ENCODE measurements at places on chromosomes 7 and 10. TPM values are rescaled to one million over a fixed set of nuclear protein-coding genes. Genes with fewer than 3 reads are reported as not detected.

RNLS gene
- total RNA-seq = 10.0 TPM

DNA sequence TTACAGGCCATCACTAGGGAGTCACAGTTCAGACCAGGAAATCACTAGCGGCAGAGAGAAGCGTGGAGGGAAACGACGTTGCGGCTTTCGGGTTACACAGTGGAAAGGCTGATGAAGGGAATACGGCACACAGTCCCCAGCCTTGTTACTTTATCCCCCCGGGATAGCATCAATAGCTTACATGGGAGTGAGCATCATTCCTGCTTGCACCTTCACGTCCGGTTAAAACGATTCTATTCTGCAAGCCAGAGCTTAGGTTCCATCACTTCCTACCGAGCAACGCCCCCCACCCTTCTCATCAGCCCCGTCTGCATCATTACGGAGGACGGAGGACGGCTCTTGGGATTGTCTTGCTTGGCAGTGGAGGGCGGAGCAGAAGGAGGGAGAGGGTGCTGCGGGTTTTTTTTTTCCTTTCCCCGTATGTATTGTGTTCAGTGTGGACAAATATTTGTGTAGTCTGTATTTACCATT is 124.9 kb downstream of the CLEC2L start:
- no peak for ATAC-seq

RBP3 gene
- total RNA-seq = not detected

ANTXRL gene
- not detected for total RNA-seq

DNA sequence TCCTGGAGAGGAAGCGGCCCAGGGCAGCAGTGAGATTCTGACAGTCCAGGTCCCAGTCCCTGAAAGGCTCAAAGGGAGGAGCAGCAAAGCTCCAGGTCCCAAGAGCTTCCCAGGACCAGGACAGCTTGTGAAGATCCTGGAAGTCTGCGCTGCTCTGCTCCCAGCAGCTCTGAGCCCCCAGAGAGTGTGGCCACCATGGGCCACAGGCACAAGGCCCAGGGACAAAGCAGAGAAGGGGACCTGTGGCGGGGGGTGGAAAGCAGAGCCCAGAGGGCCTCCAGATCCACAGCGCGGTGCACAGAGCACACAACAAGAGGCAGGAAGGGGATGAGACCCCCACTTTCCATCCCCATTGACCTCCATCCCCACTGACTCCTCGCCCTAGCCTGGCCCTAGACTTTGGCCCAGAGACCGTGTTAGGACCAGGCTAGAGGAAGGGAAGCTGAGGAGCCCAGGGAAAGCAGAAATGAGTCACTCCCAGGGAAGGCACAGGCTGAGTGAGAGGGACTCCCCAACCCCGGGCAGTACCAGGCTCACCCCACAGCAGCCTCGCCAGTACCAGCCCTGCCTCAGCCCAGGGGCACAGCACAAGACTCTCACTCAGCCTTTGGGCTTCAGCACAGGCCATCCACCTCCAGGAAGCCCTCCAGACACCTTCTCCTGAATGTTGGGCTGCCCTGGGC is 75.5 kb downstream of the GRID1 start:
- no peak for ATAC-seq

DNA sequence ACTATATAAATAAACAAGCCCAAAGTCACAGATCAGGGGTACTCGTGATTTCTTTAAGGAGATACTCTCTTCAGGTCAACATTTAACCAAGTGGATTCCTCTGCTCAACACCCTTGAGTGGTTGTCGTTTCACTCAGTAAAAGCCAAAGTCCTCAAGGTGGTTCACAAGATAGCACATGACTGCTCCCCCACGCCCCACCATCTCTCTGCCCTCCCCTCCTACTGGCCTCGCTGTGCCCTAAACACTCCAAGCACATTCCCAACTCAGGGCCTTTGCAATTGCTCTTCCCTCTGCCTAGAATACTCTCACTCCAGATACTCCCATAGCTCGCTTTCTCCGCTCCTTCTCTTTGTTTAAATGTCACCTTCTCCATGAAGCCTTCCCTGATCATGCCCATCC is 72.1 kb upstream of the FHIP2A start:
- ATAC-seq = no peak

PDZD7 gene
- total RNA-seq = 0.04 TPM

PRLHR gene
- total RNA-seq = not detected

GRCh38 chr7:30877015-30877769 is 34.5 kb upstream of the AQP1 start:
- ATAC-seq = no peak

- no peak for ATAC-seq
Observed at GRCh38 chr10:86757113-86757972, 924 bp downstream of the BMPR1A start.

- ATAC-seq = no peak
Observed at GRCh38 chr10:27569946-27570345, 65.8 kb downstream of the RAB18 start.

DOCK4 gene
- 6.5 TPM for total RNA-seq

CALML3 gene
- total RNA-seq = 501 TPM

AP5Z1 gene
- total RNA-seq = 18.0 TPM

GRCh38 chr10:29377333-29377961 is 88.6 kb downstream of the LYZL1 start:
- no peak for ATAC-seq

DNA sequence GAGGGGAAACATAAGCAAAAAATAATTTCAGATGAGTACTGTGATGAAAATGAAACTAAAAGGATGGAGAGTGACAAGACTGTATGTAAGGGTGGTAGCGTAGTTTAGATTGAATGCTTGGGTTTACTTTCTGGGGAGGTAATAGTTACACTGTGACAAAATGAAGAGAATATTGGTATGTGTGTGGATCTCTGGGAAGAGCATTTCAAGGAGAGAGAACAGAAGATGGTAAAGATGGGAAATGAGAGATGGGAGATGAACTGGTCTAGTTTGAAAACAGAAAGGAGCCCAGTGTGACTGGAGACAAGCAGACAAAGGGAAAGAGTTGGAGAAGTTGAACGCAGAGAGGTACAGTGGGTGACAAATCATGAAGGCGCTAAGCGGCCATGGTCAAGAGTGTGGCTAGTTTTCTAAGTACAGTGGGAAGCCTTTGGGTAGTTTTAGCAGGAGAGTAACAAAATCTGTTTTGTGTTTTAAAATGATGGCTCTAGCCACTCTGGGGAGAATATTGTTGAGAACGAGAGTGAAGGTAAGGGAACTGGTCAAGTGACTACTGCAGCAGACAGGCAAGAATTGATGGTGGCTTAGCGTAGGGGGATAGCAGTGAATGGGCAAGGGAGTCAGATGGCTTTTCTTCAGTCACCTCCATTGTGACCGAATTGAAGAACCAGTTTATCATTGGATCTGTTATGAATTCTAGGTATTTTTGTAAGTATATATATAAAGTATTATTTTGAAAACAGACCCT is 22.6 kb downstream of the PALS2 start:
- no peak for ATAC-seq

FAM13C gene
- total RNA-seq = 2.1 TPM

- ATAC-seq = no peak
Observed at GRCh38 chr10:113666682-113667252, 2.9 kb upstream of the NRAP start.

- no peak for ATAC-seq
Observed at GRCh38 chr7:36863901-36864701, 139.8 kb upstream of the AOAH start.

KCND2 gene
- not detected for total RNA-seq

- ATAC-seq = no peak
Observed at GRCh38 chr10:1310271-1310789, 254.1 kb downstream of the WDR37 start.

DNA sequence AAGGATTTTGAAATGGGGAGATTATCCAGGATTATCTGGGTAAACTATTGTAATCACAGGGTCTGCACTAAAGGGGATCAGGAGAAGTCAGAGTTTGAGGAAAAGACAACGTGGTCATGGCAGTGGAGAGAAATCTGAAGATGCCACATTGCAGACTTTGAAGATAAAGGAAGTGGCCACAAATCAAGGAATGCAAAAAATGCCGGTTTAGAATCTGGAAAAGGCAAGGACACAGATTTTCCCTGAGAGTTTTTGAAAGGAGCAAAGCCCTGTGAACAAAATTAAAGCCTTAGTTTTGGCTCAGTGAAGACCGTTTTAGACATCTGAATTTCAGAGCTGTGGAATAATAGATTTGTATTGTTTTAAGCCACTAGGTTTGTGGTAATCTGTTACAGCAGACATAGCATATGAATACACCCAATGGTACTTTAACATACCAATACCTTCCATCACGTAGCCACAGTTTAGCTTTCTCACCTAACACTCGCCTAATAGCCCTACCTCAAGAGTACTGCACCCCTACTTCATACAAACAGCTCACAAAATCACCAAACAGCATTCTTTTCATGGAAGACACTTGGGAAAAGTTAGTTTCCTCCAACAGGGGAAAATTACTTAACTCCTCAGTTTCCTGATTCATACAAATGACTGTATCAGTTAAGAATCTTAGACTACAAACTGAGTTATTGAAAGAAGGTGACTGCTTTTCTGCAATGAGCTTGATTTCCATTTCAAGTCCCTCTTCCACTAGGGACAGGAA is 446.5 kb downstream of the INHBA start:
- ATAC-seq = no peak

KIAA1549 gene
- 0.20 TPM for total RNA-seq

- no peak for ATAC-seq
Observed at GRCh38 chr10:19772972-19773371, 43.3 kb upstream of the PLXDC2 start.

GRCh38 chr10:114548662-114549061 is 109.4 kb downstream of the ABLIM1 start:
- ATAC-seq = no peak

DNA sequence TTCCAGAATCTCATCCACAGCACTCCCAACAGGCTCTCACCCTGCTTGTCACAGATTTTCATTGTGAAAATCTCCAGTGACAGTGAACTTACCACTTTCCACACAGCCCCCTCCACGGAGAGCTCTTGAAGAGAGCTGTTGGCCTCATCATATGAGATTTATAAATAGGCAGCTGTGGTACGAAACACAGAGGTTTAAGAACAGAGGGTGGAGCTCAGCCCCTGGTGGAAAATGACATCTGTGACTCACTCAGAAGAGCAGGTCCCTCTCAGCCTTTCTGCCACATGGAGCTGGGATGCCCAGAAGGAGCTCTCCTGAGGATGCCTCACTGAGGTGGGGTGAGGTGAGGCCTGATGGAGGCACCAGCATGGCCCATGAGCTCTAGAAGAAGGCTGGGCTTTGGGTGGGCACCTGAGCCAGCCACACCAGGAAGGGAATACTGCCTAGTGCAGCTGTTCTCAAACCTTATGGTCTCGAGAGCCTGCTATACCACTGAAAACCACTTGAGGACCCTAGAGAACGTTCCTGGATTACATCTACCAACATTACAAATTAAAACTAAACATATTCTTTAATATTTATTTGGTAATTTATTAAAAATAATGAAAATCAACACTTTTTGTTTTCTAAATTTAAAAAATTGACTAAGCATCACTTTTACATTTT is 25.8 kb upstream of the EEPD1 start:
- ATAC-seq = peak; percentile 76

GRCh38 chr7:120991581-120991980 is 3.1 kb downstream of the CPED1 start:
- no peak for ATAC-seq

DNA sequence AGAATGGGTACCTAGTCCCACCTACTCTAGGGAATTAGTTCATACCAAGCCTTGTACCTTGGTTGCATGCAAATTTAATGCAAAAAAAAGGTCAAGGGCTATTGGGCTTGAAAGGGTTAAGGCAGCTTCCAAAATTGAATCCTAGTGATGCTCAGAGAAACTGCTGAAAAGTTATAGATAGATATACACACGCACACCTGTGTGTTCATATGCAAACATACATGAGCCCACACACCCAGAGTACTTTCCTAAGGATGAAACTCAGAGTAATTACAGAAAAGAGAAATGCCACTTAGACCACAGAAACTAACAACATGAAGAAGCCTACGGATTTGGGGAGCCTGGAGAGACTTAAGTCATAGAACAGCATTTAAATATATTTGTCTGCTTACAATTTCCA is 1.5 kb downstream of the SLC25A13 start:
- ATAC-seq = no peak

GRCh38 chr7:137563981-137564380 is 220.4 kb upstream of the PTN start:
- no peak for ATAC-seq

- ATAC-seq = no peak
Observed at GRCh38 chr7:117041007-117041406, 87.7 kb downstream of the ST7 start.

ZNF727 gene
- 0.48 TPM for total RNA-seq

- no peak for ATAC-seq
Observed at GRCh38 chr10:4279655-4280054, 494.6 kb upstream of the KLF6 start.

DNA sequence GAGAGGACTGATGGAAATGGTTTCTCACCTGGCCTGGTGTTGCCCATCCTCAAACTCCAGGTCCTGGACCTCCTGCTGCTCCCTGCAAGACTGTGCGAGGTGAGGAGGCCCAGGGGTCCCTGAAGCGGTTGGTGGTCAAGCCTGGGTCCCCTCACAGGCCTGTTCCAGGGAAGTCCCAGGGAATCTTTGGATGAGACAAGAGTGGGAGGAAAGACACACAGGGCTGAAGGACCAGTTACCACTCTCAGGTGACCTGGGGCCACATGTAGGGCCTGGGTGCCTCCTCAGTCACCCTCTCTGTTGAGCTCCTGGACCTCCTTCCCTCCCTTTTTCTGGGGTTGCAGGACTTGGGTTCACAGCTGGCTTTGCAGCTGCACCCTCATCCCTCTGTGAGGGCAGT is 42.6 kb upstream of the CXCL12 start:
- ATAC-seq = no peak

MARVELD1 gene
- total RNA-seq = 12.1 TPM

DNA sequence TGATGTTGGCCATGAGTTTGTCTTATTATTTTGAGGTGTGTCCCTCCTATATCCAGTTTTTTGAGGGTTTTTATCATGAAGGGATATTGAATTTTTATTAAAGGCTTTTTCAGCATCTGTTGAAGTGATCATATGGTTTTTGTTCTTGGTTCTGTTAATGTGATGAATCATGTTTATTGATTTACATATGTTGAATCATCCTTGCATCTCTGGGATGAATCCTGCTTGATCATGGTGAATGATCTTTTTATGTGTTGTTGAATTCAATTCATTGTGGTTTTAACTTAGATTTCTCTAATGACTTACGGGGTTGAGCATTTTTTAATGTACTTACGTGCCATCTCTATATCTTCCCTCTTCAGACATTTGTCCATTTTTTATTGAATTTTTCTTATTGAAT is 22.9 kb downstream of the DLD start:
- no peak for ATAC-seq

GRCh38 chr10:120286280-120286679 is 170.7 kb upstream of the PLPP4 start:
- peak; percentile 37 for ATAC-seq
